ENCODE measurements at places on chromosomes 2 and 18. TPM values are rescaled to one million over a fixed set of nuclear protein-coding genes. Genes with fewer than 3 reads are reported as not detected.

Gene TTR
- total RNA-seq: not detected

DNA sequence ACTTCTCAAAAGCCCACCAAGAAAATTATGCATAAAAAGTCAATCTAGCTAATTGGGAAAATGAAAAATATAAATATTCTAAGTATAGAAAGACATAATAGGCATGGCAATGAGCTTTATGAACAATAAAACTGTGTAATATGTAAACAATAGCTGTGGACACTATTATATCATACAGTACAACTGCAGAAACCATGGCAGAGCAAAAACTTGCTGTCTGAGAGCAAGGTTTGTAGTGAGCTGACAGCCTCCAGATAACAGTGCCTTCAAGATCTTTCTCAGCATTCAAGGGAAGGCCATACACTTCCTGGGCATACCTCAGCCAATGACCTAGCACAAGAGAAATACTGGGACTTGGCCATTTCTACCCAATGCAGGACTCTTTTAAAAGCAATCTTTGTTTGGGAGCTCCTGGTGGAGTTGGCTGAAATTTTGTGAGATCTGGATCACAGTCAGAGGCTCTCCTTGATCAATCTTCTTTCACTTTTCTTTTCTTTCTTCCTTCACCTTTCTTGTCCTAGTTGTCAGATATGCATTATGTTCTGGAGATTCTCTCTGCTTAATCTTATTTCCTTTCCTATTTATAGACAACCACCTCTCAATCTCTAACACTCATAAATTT, 427.2 kb upstream of the UBE2E3 start:
- no peak overlapping the region for H3K4me3 ChIP-seq
- H3K4me1 ChIP-seq: no peaks in the 10 kb centered on the region
- no peaks in the 10 kb centered on the region for H3K27me3 ChIP-seq
- no peaks in the 10 kb centered on the region for H3K36me3 ChIP-seq
- no peak overlapping the region for H3K27ac ChIP-seq

GRCh38 chr18:76130845-76131244, 364.2 kb downstream of the ZNF516 start:
- no peak for DNase-seq
- no peak overlapping the region for H3K4me3 ChIP-seq
- H3K4me1 ChIP-seq: no peaks in the 10 kb centered on the region

DNA sequence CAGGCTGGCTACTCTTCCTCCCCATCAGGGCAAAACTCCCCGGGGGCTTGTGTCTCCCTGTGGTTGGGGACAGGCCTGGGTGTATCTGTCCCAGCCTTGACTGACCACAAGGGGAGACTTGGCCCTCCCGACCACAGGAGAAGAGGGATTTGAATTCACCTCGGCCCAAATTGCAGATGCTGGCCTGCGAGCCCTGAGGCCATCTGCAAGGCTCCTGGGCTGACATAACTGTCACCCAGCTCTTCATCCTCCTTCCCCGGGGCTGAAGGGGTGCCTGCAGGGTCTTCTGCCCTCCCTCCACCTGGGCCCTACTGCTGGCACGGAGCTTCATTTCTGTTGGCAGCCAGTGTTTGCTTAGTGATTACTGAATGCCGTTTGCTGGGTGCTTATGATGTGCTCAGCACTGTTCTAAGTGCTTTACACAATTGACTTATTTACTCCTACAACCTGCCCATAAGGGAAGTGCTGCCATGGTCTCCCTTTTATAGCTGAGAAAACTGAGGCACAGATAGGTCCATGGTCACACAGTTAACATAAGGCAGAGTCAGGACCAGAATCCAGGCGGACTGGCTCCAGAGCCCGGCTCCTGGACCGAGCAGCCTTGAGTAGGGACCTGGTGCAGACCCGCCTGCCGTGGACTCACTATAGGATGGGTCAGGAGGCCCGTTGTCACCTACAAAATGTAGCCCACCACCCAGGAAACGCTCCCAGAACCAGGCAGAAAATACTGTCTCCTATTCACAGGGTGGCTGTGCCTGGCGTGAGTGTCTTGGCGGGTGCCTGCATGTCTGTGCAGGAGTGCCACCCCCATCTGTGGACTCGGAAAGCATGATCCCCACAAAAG, 18.9 kb downstream of the STEAP3 start:
- no peak for DNase-seq
- no peaks in the 10 kb centered on the region for H3K27me3 ChIP-seq
- peaks cover 7% of the 10 kb centered on the region for H3K36me3 ChIP-seq
- peaks cover 17% of the 10 kb centered on the region for H3K4me1 ChIP-seq

DNA sequence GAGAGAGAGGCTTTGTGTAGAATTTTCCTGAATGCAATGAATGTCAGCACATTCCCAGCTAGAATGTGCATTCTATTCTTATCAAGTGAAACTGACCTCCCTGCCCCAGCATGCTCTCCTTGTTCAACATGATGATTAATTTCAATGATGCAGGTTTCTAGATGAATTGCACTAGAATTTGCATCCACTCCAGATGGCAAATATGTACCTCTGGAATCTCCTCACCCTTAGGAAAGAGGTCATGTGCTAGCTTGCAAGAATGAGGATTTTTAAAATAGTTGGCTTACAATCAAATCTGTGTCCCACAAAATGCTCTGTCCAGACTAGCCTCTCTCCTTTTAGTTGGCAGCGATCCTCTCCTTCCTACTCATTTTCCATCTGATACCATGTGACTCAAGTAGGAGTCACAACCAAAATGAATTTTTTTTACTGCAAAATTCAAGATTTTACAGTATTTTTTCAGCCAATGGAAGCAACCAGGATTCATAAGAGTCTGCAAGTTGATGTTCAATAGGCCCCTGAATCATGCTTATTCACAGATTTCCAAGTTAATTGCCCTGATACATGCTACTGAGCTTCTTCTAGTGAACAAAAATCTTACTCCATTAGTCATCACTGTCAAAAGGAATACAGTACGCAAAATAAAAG, 21.0 kb upstream of the STAT4 start:
- no peaks in the 10 kb centered on the region for H3K27me3 ChIP-seq
- peaks cover 27% of the 10 kb centered on the region for H3K4me1 ChIP-seq
- peak; percentile 97 for DNase-seq
- H3K4me3 ChIP-seq: no peak overlapping the region
- peak overlapping the region; percentile 72 for H3K27ac ChIP-seq
- H3K36me3 ChIP-seq: no peaks in the 10 kb centered on the region

Gene CYS1
- total RNA-seq: 3.7 TPM

GRCh38 chr2:68368654-68369336, 3.7 kb downstream of the PLEK start:
- no peak overlapping the region for H3K4me3 ChIP-seq
- no peaks in the 10 kb centered on the region for H3K36me3 ChIP-seq
- DNase-seq: peak; percentile 85
- H3K27me3 ChIP-seq: no peaks in the 10 kb centered on the region
- H3K27ac ChIP-seq: peak overlapping the region; percentile 14

- DNase-seq: no peak
- H3K27me3 ChIP-seq: peaks cover 40% of the 10 kb centered on the region
- H3K36me3 ChIP-seq: no peaks in the 10 kb centered on the region
- no peak overlapping the region for H3K27ac ChIP-seq
- H3K4me3 ChIP-seq: no peak overlapping the region
- H3K4me1 ChIP-seq: peaks cover 11% of the 10 kb centered on the region
Observed at GRCh38 chr2:29278966-29279365, 163.8 kb downstream of the CLIP4 start.

- no peak overlapping the region for H3K4me3 ChIP-seq
- H3K36me3 ChIP-seq: peaks cover 64% of the 10 kb centered on the region
- no peaks in the 10 kb centered on the region for H3K4me1 ChIP-seq
- DNase-seq: peak; percentile 49
Observed at GRCh38 chr2:159758686-159759085, 39.3 kb downstream of the CD302 start.

DNA sequence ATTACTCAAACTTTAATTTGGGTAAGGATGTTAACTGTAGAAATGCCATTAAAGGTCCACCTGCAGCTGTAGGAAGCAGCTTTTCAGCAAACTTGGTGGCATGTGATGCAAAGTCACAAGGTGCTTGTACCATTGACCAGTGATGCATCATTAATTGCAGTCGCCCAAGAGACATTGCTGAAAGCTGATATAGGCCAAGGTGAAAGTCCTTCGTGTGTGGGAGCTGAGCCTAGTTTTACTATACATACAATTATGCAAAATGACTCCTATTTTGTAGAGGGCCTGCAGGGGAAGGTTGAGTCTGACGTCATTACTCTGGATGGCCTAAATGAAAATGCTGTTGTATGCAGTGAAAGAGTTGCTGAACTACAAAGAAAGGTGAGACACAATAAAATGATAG, 40.5 kb downstream of the ALMS1 start:
- no peaks in the 10 kb centered on the region for H3K27me3 ChIP-seq
- peaks cover 8% of the 10 kb centered on the region for H3K36me3 ChIP-seq
- H3K4me1 ChIP-seq: no peaks in the 10 kb centered on the region
- H3K4me3 ChIP-seq: no peak overlapping the region

- DNase-seq: no peak
- H3K27ac ChIP-seq: no peak overlapping the region
- H3K4me3 ChIP-seq: no peak overlapping the region
- H3K27me3 ChIP-seq: peaks cover 4% of the 10 kb centered on the region
- peaks cover 14% of the 10 kb centered on the region for H3K4me1 ChIP-seq
Observed at GRCh38 chr2:29705616-29706015, 215.8 kb downstream of the ALK start.

DNA sequence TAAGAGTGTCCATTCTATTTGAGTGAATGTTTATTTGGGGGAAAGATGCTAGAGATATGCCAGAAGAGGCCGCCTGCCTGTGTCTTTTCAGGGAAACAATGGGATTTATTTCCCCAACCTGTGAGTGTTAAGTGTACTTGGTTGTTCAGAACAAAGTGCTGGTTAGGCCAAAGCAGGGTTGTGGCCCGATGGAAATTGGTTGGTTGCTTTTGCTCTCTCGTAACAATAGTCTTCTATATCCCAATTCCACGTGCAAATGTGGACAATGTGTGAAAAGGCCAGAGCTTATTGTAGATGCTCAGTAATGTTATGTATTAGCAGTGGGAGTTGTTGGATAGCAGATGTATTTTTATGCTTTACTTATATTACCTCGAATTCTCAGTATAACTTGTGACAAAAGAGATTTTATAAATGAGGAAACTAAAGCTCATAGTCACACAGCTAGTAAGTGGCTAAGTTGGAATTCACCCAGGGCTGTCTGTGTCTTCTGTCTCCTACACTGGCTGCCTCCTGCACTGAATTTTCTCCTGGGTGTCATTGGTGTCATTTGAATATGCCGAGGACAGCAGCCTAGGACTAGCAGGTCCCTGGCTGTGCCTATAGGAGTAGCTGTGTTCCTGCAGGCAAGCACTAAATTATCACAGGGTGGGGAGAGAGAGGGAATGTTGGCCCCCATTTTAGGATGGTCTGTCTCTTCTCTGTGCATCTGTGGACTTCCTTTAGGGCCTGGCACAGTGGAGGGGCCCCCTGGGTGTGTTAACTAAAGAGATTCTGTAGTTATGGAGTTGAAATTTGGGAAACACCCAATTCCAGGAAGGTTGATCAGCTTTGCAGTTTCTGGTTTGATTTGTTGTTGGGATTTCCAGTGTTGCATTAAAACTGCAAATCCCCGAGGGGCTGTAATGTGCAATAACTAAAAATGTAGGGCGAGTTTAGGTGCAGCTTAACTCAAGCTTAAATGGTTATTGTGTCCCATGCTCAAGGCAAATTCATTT, 21.6 kb downstream of the GPD2 start:
- no peak for DNase-seq
- H3K4me3 ChIP-seq: no peak overlapping the region
- H3K36me3 ChIP-seq: no peaks in the 10 kb centered on the region
- H3K4me1 ChIP-seq: peaks cover 22% of the 10 kb centered on the region
- peak overlapping the region; percentile 41 for H3K27ac ChIP-seq

GRCh38 chr18:3279201-3280185, 17.6 kb downstream of the MYL12B start:
- DNase-seq: no peak
- peaks cover 11% of the 10 kb centered on the region for H3K4me1 ChIP-seq
- no peak overlapping the region for H3K27ac ChIP-seq
- no peak overlapping the region for H3K4me3 ChIP-seq

- no peak overlapping the region for H3K4me3 ChIP-seq
- H3K36me3 ChIP-seq: no peaks in the 10 kb centered on the region
- DNase-seq: peak; percentile 6
- H3K4me1 ChIP-seq: peaks cover 3% of the 10 kb centered on the region
Observed at GRCh38 chr18:49172246-49172645, 221.5 kb upstream of the SMAD7 start.

Gene DSC1
- total RNA-seq: 0.18 TPM

- H3K27ac ChIP-seq: no peak overlapping the region
- no peak overlapping the region for H3K4me3 ChIP-seq
- H3K4me1 ChIP-seq: no peaks in the 10 kb centered on the region
- H3K27me3 ChIP-seq: no peaks in the 10 kb centered on the region
- peaks cover 4% of the 10 kb centered on the region for H3K36me3 ChIP-seq
- peak; percentile 35 for DNase-seq
Observed at GRCh38 chr2:17652681-17653394, 100.8 kb downstream of the SMC6 start.

- H3K4me3 ChIP-seq: no peak overlapping the region
- DNase-seq: peak; percentile 12
- H3K4me1 ChIP-seq: peaks cover 3% of the 10 kb centered on the region
Observed at GRCh38 chr2:21837168-21837960, 713.6 kb downstream of the TDRD15 start.

- H3K4me1 ChIP-seq: peaks cover 9% of the 10 kb centered on the region
- no peak within 1 kb of the TSS for H3K27ac ChIP-seq
- H3K36me3 ChIP-seq: no peaks in the 10 kb centered on the region
- DNase-seq: peak; percentile 37
- peak within 1 kb of the TSS; percentile 75 for H3K4me3 ChIP-seq
Observed at GRCh38 chr2:224039080-224039769, at the start of gene SERPINE2. SERPINE2 (minus strand) TSS chr2:224039286; CDS start chr2:224001900, 37,386 bp downstream.

Gene MGAT4A
- 1.2 TPM for total RNA-seq

- DNase-seq: no peak
- H3K4me3 ChIP-seq: no peak overlapping the region
- no peaks in the 10 kb centered on the region for H3K4me1 ChIP-seq
- no peaks in the 10 kb centered on the region for H3K36me3 ChIP-seq
- no peak overlapping the region for H3K27ac ChIP-seq
- no peaks in the 10 kb centered on the region for H3K27me3 ChIP-seq
Observed at GRCh38 chr2:11930211-11930761, 183.9 kb downstream of the LPIN1 start.

Gene NXPH2
- 1.0 TPM for total RNA-seq

GRCh38 chr2:142254031-142254430, 123.2 kb upstream of the LRP1B start:
- no peaks in the 10 kb centered on the region for H3K36me3 ChIP-seq
- H3K4me3 ChIP-seq: no peak overlapping the region
- H3K27me3 ChIP-seq: no peaks in the 10 kb centered on the region
- no peak overlapping the region for H3K27ac ChIP-seq

- H3K4me1 ChIP-seq: peaks cover 5% of the 10 kb centered on the region
- no peaks in the 10 kb centered on the region for H3K27me3 ChIP-seq
- H3K27ac ChIP-seq: no peak overlapping the region
- H3K4me3 ChIP-seq: no peak overlapping the region
Observed at GRCh38 chr2:159612255-159612901, 4.0 kb downstream of the BAZ2B start.

GRCh38 chr2:153106802-153107477, 371.6 kb downstream of the RPRM start:
- no peaks in the 10 kb centered on the region for H3K27me3 ChIP-seq
- H3K4me1 ChIP-seq: no peaks in the 10 kb centered on the region
- H3K4me3 ChIP-seq: no peak overlapping the region
- no peaks in the 10 kb centered on the region for H3K36me3 ChIP-seq
- H3K27ac ChIP-seq: no peak overlapping the region

Gene CFAP65
- total RNA-seq: 0.27 TPM

Data from astrocyte (in vitro differentiated cells and primary cell).